EH (cell line): ENCODE measurements at places on chromosomes 4 and X.
A peak's percentile ranks its signal among the peaks of the same experiment; 100 is the strongest.

DNA sequence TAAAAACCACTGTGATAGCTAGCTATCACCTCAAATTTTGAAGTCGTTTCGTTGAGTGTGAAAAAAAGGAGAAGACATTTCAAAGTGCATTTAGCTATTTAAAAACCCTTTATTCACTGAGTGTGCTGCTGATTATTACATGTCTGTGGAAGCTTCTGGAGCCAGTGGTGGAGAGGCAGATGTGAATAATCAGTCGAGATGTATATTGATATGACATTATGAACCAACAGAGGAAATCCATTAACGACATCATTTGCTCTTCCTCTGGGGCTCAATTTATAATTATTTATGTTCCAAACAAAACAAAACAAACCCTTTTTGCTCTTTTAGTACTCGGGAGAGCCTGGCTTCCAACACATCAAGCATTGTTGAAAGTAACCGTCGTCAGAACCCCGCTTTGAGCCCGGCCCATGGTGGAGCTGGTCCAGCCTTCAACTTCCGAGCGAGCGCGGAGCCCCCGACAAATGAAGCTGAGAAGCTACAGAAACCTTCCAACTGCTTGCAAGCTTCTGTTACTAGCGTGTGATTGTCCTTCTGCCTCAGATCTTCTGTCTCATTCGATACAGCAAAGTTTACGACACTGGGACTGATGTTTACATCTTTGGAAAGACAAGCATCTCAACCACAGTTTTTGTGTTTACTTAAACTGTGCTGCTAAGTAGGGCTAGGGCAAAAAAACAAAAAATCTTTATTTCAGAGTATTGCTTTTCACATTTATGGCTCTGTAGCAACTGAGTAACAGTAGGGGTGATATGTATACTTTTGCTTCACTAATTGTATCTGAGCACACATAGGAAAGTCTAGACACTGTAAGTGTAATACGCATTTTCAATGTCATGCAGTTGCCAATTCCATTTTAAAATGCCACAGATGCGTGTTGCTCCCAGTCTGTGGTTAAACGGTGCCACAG lies 111.9 kb downstream of the STOX2 start:
- no peak for DNase-seq

- DNase-seq = peak; percentile 77
These were observed 233.8 kb downstream of the ENOX2 start for GRCh38 chrX:130669233-130669632.

DNA sequence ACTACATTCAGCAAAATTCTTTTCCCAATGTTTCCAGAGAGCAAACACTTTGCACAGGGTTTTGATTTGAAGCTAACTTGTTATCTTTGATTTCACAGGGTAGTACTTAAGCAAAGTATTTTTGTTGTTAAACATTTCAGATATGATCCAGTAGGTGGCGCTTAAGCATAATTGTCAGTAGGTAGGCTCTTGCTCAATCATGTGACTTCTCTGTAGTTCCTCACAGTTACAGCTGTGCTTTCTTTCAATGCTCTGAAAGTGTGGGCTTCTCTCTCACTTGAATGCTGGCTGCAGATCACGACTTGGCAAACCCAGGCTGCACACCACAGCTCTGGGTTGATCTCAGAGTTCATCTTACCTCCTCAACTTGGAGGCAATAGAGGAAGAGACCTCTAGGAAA lies 1016.5 kb downstream of the SH3BGRL start:
- no peak for DNase-seq

GRCh38 chr4:56723201-56723605 lies 42.1 kb upstream of the HOPX start:
- no peak for DNase-seq

DNA sequence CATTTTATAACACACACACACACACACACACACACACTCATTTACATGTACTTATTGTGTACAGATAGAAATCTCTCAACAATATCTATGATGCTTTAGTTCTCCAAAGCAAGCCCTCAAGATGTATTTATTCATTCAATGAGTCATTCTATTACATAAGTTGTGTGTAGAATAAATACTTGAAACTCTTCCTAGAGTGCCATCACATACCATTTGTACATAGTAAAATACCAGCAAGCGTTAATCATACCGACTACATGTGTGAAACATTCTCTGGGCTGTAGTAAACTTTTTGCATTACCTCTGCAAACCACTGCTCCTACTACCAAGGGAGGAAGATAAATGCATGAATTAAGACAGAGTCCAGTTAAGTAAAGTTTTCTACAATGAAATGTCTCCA lies 70.9 kb downstream of the EPHA5 start:
- DNase-seq = peak; percentile 31

- DNase-seq = no peak
These were observed 3.1 kb downstream of the MTMR1 start for GRCh38 chrX:150696331-150696730.

GRCh38 chr4:169252339-169253112 lies 18.2 kb downstream of the SH3RF1 start:
- no peak for DNase-seq

- DNase-seq = no peak
These were observed 238.1 kb downstream of the BMPR1B start for GRCh38 chr4:94995684-94996394.

- no peak for DNase-seq
These were observed 27.3 kb upstream of the CHRNA9 start for GRCh38 chr4:40307627-40308497.

- no peak for DNase-seq
These were observed 27.8 kb downstream of the APOOL start for GRCh38 chrX:85031505-85031904.

GRCh38 chr4:77989968-77990367 lies 67.2 kb upstream of the FRAS1 start:
- DNase-seq = no peak

DNA sequence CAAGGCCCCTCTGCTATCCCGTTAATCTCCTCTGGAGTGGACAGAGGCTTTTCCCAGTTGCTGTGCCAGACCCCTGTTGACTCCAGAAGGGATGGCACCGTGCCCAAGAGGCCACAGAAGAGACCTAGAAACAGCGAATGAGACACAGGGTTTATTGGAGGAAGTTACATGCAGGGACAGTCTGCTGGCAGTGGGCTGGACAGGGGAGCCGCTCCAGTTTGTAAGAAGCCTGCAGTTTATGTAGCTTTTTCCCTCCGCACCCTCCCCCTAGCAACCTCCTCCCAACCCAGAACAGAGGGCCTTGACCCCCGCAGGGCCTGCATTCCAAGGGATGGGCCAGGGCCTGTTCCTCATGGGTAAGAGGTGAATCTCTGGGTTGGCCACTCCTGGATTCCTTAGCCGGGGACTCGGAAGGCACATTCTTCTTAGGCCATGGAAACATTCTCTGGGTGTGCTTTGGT lies 216.8 kb upstream of the PSAPL1 start:
- peak; percentile 60 for DNase-seq

DNA sequence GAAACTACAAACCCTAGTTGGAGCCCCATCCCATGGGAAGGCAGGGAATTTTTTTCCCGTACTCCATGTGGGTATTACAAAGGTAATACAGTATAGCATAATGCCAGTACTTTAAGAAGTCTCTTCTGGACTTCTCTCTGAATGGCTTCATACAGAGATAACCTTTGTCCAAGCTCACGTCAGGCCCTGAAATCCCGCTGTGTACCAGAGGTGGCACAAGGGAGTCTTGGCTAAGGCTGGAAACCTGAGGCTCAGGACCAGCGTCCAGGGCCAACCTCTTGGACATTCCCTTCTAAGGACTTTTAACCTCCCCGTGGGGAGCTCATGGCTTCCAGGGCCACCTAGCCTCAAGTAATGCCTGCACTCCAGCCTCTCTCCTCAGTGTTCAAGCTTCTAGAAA lies 338.9 kb upstream of the FAM241A start:
- peak; percentile 1 for DNase-seq

DNA sequence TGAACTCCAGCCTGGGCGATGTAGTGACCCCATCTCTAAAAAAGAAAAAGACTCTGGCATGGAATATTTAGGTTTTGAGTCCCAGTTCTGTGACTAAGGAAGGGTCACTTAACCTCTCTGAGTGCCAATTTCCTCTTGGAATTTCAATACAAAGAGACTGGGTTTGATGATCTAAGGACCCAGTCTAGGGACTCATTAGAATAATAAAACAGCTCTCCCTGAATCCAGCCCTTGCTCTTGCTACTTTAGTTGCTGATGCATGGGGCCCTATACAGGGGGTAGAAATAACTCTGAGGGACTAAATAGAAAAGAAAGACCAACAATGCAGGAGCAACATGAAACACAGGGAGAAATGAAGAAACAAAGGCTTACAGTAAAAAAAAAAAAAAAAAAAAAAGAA lies 12.6 kb downstream of the C4orf54 start:
- DNase-seq = no peak

DNA sequence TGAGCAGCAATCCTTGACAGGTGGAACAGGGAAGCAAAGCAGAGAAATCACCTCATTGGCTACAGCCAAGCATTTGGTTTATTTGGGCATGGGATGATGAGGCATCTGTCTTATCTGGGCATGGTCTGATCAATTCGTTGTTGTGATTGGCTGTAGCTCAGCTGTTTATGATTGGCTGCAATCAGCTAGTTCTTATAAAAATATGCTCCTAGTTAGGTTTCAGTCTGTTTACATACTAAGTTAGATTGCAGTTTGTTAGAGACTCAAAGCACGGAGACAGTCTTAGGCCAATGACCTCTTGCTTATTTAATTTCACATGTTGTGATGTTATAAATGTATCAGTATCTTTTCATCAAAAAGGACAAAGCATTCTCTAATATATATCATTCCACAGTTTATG lies 312.0 kb downstream of the PDGFC start:
- no peak for DNase-seq

DNA sequence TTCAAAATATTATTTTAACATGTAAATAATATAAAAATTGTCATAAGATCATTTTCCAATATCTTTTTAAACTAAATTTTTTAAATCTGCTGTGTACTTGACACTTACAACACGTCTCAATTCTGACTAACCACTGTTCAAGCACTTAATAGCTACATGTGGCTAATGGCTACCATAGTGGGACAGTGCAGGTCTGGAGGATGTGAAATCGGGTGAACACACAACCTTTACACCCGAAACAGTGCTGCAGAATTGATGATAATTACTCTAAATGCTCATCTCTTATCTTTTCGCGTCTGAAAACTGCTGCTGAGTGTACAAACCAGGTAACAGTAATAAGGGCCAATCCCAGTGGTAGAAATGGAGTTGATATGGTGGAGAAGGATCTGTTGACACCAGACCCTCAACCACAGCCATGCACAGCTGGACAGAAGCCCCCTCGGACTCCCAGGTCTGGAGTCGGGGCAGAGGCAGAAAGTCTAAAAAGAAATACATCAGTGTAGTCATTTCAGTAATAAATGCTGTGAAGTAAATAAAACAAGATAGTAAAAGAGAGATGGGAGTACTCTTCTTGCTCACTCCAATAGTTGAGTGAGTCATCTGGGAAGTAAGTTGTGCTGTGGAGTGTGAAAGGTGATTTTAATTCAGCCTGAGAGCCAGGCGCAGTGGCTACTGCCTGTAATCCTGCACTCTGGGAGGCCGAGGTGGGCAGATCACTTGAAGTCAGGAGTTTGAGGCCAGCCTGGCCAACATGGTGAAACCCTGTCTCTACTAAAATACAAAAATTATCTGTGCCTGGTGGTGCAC lies 150.0 kb downstream of the CBR4 start:
- peak; percentile 61 for DNase-seq

GRCh38 chr4:56773346-56773745 lies 48.2 kb downstream of the SPINK2 start:
- DNase-seq = no peak

DNA sequence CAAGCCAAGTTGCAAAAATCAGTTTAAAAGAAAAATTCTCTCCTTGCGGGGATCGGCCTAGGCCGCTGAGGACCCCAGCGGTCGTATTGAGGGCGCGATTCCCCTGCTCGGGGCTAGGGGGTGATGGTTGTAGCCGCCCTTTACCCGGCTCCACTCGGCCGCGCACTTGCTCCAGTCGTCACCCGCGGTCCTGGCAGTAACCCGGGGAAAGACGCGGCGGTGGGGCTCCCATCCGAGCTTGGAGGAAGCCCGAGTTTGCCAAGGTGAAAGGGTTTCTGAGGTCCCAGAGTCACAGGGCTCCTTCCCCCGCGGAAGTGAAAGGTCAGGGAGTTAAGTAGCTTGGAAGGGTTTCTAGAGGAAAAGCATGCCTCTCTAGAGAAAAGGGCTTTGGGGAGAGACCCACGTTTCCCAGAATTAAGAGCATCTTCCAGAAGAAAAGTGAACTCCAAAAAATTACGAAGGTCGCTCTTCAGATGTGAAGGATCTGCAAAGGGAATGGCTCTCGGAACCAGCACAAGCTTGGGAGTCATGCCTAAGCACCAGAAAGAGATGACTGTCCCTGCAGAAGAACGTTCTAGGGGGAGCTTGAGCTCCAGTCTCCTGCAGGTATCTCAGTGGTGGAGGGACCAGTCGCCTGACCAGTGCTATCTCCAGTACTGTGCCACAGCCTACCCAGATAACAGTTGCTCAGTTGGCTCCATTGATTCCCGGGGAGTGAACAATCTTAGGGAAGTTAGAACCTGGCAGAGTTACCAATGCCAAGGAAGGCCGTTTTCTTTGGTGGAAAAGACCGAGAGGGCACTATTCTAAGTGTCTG lies 875 bp downstream of the LAP3 start:
- peak; percentile 35 for DNase-seq

GRCh38 chr4:185710487-185710995 lies 101.5 kb downstream of the SORBS2 start:
- DNase-seq = no peak

DNA sequence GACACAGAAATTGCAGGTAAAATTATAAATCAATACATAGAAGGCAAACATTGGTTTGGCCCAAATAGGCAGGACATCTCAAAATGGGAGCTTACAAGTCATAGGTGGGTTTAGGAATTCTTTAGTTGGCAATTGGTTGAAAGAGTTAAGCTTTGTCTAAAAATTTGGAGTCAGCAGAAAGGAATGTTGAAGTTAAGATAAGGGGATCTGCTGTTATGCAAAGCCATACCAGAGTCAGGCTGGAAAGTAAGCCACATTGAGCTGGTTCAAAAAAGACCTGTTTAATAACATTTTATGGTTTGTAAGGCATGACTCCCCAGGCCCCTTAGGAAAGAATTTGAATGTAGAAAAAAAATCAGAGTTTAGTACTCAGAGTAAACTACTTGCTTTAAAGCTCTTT lies 92.6 kb downstream of the IL13RA2 start:
- peak; percentile 57 for DNase-seq

GRCh38 chr4:83832110-83832825 lies 296.4 kb downstream of the GPAT3 start:
- no peak for DNase-seq

GRCh38 chrX:585115-585808 lies 45.3 kb upstream of the SHOX start:
- no peak for DNase-seq

DNA sequence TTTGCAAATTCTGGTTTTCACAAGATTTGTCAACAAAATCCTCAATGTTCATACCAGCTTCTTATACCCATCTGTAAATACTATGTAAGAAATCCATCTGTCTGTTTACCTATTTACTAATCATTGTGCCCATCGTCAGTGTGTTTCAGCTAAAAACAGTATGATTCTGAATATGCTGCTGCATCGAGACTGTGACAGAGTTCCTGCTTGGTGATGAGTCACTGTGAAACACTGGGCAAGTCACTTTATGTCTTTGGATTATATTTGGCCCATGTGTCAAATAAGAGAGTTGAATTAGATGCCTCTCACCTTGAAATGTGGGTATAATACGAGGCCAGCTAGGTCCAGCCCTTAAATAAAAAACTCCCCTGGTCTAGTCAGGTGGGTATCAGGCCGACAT lies 79.3 kb downstream of the CBLL2 start:
- DNase-seq = peak; percentile 29
